Osteoblast (primary cell): ENCODE measurements at places on chromosomes 4 and X. TPM values are rescaled to one million over a fixed set of nuclear protein-coding genes. Genes with fewer than 3 reads are reported as not detected.
A peak's percentile ranks its signal among the peaks of the same experiment; 100 is the strongest.

The TMEM35A gene
- 1.1 and 1.5 TPM in 2 replicates for total RNA-seq

The NDP gene
- 0.36 and 0.59 TPM in 2 replicates for total RNA-seq

The UGT2B11 gene
- total RNA-seq: not detected in 2 replicates

The BST1 gene
- total RNA-seq: 30.6 and 31.8 TPM in 2 replicates

The POU4F2 gene
- not detected in 2 replicates for total RNA-seq

The FABP2 gene
- not detected in 2 replicates for total RNA-seq

GRCh38 chr4:97394653-97395052, 748.6 kb downstream of the STPG2 start:
- no peak for DNase-seq
- H3K4me3 ChIP-seq: no peak overlapping the region
- no peaks in the 10 kb centered on the region for H3K36me3 ChIP-seq

DNA sequence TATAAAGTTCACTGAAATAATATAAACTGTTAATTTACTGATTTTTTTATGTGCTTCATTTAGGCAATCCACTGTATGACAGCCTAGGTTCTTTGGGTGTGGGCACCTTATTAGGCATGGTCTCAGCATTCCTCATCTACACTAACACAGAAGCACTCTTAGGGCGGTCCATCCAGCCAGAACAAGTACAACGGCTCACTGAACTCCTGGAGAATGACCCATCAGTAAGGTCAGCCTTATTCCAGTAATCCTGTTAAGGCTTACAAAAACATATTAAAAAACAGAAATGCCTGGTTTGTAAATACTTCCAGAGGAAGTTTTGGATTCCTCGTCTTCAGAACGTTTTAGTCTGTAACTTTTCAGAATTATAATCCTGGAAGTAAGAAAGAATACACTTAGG, 80.1 kb downstream of the SLC30A9 start:
- H3K36me3 ChIP-seq: peaks cover 20% of the 10 kb centered on the region
- DNase-seq: no peak
- H3K4me3 ChIP-seq: no peak overlapping the region
- H3K4me1 ChIP-seq: no peaks in the 10 kb centered on the region
- H3K27me3 ChIP-seq: no peaks in the 10 kb centered on the region
- H3K27ac ChIP-seq: no peak overlapping the region

DNA sequence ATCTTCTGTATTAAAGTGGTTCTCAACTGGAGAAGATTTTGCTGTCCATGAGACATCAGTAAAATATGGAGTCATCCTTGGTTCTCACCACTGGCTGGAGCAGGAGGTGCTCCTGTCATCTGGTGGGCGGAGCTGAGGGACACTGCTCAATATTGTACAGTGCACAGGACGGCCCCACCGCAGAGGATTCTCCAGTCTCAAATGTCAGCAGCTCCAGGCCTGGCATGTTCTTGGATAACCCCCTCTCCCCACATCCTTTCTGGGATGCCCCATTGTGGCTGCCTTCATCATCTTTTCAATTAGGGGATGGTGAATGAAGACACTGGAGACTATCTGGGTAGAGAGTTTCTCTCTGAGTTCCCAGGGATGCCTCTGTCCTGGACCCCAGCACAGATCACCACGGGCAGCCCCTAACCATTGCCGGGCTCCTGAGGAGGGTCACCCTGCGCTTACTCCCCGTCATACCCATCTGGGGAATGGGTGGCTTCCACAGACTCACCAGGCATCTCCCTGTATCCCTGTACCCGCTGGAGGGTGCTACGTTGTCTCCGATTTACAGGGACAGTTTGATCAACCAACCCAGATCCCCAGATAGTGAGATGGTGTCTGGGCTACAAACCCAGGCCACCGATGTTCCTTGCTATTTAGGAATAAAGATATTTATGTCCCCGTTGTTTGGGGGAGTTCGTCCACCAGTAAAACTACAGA, 21.9 kb upstream of the P2RY8 start:
- H3K4me1 ChIP-seq: no peaks in the 10 kb centered on the region
- no peak overlapping the region for H3K27ac ChIP-seq
- H3K4me3 ChIP-seq: no peak overlapping the region
- H3K36me3 ChIP-seq: no peaks in the 10 kb centered on the region

DNA sequence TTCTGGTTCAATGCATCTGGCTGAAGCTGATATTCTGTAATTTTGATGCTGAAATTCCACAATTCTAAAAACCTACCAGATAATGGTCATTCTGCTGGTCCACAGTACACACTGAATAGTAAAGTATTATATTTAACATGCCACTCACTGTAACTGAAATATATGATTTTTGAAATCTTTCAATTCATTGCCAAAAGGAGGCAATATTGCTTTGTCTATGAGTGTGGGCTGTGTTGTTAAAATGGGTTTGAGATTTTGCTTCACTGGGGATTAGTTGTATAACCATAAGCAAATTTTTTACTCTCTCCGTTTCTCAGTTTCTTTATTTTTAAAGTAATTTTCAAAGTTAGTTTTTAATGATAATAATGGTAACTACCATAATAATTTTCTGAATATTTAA, 1404.1 kb upstream of the IGFBP7 start:
- no peak overlapping the region for H3K27ac ChIP-seq
- H3K4me1 ChIP-seq: no peaks in the 10 kb centered on the region
- no peaks in the 10 kb centered on the region for H3K27me3 ChIP-seq
- no peaks in the 10 kb centered on the region for H3K36me3 ChIP-seq

GRCh38 chrX:17033225-17033624, 86.8 kb downstream of the REPS2 start:
- no peak overlapping the region for H3K4me3 ChIP-seq
- H3K4me1 ChIP-seq: no peaks in the 10 kb centered on the region
- H3K27me3 ChIP-seq: peaks cover 3% of the 10 kb centered on the region
- H3K36me3 ChIP-seq: no peaks in the 10 kb centered on the region
- no peak for DNase-seq

- no peaks in the 10 kb centered on the region for H3K36me3 ChIP-seq
- H3K4me3 ChIP-seq: no peak overlapping the region
Measured at GRCh38 chr4:123497340-123497739, 100.7 kb downstream of the SPRY1 start.

DNA sequence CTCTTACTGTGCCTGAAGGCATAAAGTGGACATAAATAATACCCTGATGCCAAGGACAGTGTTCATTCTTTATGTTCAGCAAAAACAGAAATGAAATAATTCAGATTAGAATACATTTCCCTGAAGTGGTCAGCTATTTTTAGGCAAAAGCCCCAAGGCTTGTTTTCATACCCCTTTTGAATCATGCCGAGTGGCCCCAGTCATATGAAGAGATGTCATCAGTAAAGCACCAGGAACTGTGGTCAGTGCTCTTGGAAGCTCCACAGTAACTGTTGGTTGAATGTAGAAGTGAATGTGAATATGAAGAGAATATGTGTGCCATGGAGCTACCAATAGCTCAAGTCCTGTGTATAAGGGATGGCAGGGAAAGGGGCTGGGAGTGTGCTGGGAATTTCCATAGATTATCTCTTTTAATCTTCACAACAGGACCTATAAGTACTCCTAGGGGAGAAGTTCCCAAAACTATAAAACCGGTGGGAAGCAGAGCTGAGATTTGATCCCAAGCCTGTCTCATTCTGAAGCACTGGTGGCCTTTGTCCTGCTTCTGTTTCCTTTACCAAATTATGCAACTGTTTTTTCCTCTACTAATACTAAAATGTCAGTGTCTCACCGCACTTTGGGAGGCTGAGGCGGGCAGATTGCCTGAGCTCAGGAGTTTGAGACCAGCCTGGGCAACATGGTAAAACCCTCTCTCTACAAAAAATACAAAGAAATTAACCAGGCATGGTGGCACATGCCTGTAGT, 52.6 kb downstream of the FNIP2 start:
- peaks cover 62% of the 10 kb centered on the region for H3K4me1 ChIP-seq
- H3K4me3 ChIP-seq: no peak overlapping the region
- DNase-seq: peak; percentile 82
- H3K36me3 ChIP-seq: no peaks in the 10 kb centered on the region

- peaks cover 22% of the 10 kb centered on the region for H3K36me3 ChIP-seq
- H3K27ac ChIP-seq: no peak overlapping the region
- H3K27me3 ChIP-seq: no peaks in the 10 kb centered on the region
- no peak for DNase-seq
Measured at GRCh38 chrX:10126044-10126443, 30.7 kb upstream of the CLCN4 start.
